ENCODE measurements at places on chromosomes 11 and 22.

GRCh38 chr22:26979294-26979693 lies 321.9 kb downstream of the MIAT start:
- DNase-seq = no peak

DNA sequence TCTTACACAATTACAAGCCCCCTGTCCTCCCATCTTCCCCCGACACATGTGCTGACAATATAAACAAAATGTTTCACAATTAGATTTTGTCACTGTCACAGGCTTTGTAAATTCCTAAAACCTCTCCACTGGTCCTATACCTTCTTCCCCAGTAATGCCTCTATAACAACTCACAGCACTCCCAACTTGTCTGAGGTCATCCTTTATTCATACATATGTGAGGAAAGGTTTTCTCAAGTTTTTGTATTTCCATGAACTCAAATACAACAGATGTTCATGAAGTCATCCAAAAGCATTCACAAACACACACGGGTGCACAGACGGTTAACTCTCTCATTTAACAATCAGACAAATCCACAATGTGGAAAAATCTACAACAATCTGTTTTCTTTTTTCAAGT lies 1.9 kb downstream of the OR52H1 start:
- no peak for DNase-seq

- DNase-seq = peak; percentile 84
Measured at GRCh38 chr11:87473174-87473573, 435.4 kb downstream of the TMEM135 start.

GRCh38 chr11:10429526-10429925 lies 25.5 kb upstream of the AMPD3 start:
- DNase-seq = no peak

- no peak for DNase-seq
Measured at GRCh38 chr11:129315781-129316579, 59.7 kb upstream of the BARX2 start.

GRCh38 chr11:118224511-118225188 lies at the start of gene JAML:
JAML (minus strand) TSS chr11:118225011; CDS start chr11:118214866, 10,145 bp downstream.
- DNase-seq = no peak

- DNase-seq = no peak
Measured at GRCh38 chr11:7691759-7692350, 14.4 kb downstream of the OVCH2 start.

- DNase-seq = no peak
Measured at GRCh38 chr11:25159341-25159740, 662.5 kb downstream of the LUZP2 start.

GRCh38 chr11:123977731-123978347 lies at the start of gene OR10S1:
OR10S1 (minus strand) TSS chr11:123977781; CDS start chr11:123977664, 117 bp downstream.
- no peak for DNase-seq

- DNase-seq = no peak
Measured at GRCh38 chr11:726278-727220, 20.5 kb downstream of the EPS8L2 start.

DNA sequence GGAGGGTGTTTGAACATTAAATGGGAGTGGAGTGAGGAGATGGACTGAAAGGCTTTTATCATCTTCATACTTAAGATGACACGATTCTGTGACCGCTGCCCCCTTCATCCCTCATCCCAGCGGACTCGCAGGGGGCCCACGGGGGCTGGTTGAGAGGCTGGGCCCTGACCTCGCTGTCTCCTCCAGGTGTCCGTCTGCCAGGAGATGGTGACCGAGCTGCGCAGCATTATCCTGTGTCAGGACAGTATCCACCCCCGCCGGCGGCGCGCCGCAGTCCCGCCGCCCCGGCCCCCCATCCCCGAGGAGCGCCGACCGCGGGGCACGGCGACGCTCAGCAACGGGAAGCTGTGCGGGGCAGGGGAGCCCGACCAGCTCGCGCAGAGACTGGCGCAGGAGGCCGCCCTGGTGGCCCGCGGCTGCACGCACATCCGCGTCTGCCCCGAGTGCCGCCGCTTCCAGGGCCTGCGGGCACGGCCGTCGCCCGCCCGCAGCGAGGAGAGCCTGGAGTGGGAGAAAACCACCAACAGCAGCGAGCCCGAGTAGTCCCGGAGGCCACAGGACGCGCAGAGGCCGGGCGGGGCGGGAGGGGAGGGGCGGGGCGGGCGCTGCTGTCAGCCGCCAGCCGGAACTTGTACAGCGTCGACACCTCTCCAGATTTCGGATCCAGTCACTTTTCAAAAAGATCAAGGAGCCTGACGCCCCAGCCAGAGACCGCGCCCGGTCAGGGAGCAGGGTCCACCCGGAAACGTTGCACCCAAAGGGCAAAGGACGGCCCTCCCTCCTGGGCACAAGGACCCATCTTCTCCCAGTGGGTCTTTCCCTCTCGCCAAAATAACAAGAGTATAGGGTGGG lies 38.0 kb upstream of the TBCEL start:
- peak; percentile 21 for DNase-seq

GRCh38 chr22:24584871-24585411 lies 7.9 kb downstream of the LRRC75B start:
- no peak for DNase-seq

DNA sequence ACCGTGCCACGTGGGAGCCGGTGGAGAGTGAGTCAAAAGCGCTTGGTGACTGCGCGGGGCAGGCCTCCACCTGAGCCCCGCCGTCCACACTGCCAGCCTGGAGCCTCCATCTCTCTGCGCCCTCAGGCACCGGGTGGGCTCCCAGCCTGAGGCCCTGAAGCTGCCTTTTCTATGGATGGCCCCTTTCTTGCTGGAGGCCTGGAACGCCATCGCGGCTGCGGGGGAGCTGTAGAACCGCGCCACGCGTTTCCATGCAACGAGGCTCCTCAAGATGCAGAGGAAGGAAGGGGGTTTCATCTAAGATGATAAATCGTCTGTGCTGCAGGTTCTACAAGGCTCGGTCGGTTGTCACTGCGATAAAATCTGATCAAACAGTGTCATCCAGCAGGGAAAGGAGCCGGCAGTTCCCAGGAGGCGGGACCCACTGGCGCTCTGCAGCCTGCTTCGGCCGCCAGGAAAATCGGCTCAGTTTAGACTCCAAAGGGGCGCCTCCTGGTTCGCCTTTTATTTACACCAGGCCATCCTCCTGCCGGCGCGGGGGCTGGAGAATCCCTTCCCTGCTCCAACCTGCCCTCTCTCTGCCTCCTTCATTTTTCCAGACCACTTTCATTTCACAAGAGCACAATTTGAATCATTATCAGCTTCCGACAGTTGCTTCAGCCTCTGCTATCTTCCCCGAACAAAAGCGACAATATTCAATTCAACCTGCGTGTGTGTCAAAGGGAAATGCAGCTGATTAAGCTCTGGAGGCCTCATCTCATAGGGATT lies 624.4 kb downstream of the BRD1 start:
- DNase-seq = no peak

- DNase-seq = no peak
Measured at GRCh38 chr11:93545566-93545965, 2.4 kb upstream of the SMCO4 start.

- no peak for DNase-seq
Measured at GRCh38 chr22:24481641-24482040, 13.5 kb upstream of the UPB1 start.

DNA sequence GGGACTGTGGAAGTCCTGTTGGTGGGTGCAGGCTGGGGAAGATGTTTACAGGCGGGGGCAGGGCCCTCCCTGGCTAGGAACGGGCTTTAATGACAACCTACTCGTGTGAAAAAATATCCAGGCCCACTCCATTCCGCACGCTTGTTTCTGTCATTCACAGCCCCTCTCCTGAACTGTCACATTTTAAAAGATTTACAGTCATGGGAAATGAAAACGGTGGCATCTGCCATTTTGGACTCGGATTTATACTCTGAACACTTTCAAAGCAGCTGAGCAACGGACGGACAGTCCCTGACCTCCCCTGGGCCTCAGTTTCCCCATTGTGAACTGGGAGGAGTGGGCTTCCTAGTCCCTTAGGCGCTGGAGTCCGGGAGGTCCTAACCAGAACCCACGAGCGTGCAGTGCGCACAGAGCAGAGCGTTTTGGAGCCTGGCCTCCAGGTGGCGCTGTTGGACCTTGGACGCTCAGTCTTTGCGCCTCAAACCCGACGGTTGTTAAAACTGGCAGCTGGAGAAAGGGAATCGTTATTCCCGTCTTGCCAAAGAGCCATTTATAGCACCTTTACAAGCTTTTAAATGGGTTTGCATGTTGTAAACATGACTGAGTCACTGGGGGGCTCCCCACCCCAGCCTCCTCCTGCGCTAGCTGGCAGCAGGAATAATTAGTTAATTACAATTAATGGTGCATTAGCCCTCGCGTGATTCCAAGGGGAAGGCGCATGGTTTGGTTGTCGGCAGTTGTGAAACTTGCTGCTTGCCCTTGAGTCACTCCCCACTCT lies 75.3 kb downstream of the FBLN1 start:
- DNase-seq = peak; percentile 69

GRCh38 chr11:44244639-44245310 lies 65.2 kb downstream of the ALX4 start:
- DNase-seq = peak; percentile 10

DNA sequence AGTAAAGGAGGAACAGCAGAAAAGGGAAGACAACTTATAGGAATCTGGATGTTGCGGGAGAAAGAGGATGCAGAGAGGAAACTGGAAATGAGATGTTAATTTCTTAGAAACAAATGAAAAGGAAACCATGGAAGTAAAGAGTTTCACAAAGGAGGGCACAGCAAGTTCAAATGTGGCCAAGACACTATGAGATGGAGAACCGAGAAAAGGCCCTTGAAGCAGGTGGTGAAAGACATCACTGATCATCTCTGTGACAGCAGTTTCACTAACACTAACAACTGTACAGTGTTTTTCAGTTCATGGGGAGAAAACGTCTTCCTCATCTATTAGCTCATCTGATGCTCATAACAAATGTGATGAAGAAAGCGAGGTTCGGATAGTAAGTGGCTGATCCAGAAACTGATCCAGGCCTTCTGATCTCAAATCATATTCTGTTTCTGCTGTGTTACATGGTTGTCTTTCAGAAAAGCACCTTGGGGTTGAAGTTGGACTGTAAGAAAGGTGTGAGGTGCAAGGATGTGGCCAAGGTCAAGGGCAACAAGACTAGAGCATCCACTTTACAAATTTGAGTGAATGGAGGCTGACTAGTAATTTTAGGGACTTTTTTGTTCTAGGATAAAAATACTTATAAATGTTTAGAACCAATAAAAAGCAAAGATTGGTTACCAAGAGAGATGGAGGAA lies 492.1 kb upstream of the CADM1 start:
- DNase-seq = no peak

Measured in HFFc6 (cell line).